ENCODE measurements at places on chromosomes 5 and 9.

DNA sequence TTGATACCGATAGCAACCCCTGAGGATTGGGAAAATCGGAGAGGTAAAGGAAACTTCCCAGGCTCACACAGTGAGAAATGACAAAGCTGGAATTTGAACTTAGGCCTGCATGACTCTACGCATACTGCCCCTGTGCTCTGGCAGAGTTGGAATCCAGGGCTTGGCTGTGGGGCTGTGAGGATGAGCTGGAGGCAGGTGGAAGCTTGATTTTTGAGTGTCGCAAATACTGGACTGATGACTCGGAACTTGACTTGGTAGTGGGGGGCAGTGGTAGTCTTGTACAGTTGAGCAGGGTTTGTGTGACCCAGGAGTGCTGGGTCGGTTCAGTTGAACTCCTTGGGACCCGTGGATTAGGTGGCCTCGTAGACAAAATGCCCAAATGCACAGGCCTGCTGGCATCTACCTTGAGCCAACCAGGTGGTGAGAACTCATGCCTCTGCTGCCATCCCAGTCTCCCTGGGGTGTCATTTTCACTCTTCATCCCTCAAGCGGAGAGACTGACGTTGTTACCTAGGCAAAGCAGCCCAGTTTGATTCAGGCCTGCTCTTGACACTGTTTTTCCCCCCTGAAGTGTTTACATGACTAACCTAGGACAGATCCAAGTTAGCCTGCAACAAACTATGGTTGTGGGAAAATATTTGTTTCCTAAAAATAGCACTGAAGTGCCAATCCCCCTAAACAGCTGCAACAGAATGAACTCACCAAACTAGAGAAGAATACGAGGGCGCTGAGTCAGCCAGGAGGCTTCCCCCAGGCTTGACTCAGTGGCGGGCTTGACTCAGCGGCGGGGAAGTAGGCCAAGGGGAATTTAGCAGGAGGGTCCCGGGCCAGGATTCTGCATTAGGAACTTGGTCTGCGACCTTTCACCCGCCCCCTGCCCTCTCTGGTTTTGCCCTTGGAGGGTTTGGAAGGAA, 45.7 kb upstream of the ORM1 start:
- no peak for DNase-seq

GRCh38 chr5:44914221-44914620, 105.5 kb downstream of the MRPS30 start:
- no peak for DNase-seq

GRCh38 chr9:9112001-9112720, 1312.6 kb upstream of the DMAC1 start:
- DNase-seq = no peak

GRCh38 chr9:87830446-87830845, 52.2 kb upstream of the SPATA31E1 start:
- no peak for DNase-seq

- no peak for DNase-seq
Observed at GRCh38 chr5:85646036-85646435, 971.7 kb upstream of the COX7C start.

DNA sequence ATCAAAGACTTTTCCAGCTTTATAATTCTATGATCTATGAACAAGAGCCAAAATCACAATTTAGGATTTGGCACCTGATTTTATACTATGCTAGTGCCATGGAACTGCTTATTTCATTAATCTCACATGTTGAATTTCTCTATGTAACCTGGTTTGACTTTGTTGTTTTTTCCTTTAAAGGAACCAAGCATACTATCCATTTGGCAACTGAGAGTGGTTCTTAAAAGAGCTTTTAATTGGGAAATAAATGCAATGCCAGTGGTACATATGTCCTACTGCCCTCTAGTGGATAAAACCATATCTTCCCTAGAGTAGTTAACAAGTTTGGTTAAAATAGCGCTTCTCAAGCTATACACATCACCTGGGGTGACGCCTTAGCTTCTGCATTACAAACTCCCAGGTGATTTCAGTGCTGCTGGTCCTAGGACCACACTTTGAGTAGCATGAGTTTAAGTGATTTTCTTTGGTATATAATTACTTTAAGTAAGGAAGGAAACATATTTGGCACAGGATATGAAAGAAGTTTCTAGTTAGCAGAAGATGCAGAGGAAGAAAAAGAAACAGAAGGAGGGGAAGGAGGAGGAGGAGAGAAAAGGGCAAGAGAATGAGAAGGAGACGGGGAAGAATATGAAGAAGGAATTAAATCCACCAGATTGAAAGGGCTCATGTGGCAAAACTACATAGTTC, 56.8 kb downstream of the FGF10 start:
- DNase-seq = no peak

- no peak for DNase-seq
Observed at GRCh38 chr9:82418334-82418733, 429.8 kb downstream of the SPATA31D1 start.
